Stimulated activated CD4-positive, alpha-beta T cell treated with anti-CD3 and anti-CD28 coated beads, Interleukin-4, amount 100 ng/mL, for 48 hours (primary cell): ENCODE measurements at places on chromosomes 6 and 20.

GRCh38 chr6:33272275-33273128 is 627 bp downstream of the RPS18 start:
- no peak for DNase-seq

- DNase-seq, result no peak
Observed at GRCh38 chr6:149076355-149076734, 241.2 kb upstream of the TAB2 start.

DNA sequence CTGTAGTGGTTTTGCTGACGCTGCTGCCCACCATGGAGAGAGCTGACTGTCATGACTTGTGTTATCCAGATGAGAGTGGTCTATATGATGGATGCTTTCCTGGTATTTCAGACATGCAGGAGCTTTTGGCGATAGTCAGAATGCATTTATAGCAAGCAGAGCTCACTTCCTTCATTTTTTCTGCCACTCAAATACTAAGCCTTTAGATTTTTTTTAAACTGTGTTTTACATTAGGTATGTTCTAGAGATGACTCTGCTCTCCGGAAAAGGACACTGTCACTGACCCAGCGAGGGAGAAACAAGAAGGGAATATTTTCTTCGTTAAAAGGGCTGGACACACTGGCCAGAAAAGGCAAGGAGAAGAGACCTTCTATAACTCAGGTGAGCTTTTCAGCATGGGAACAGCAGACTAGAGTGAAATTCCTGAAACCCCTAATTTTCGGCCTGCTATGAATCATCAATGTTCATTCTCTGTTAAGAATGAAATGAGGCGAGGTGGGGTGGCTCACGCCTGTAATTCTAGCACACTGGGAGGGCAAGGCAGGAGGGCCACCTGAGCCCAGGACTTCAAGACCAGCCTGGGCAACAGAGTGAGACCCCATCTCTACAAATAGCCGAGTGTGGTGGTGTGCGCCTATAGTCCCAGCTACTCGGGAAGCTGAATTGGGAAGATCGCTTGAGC is 98.6 kb upstream of the CLDN20 start:
- DNase-seq, result no peak

DNA sequence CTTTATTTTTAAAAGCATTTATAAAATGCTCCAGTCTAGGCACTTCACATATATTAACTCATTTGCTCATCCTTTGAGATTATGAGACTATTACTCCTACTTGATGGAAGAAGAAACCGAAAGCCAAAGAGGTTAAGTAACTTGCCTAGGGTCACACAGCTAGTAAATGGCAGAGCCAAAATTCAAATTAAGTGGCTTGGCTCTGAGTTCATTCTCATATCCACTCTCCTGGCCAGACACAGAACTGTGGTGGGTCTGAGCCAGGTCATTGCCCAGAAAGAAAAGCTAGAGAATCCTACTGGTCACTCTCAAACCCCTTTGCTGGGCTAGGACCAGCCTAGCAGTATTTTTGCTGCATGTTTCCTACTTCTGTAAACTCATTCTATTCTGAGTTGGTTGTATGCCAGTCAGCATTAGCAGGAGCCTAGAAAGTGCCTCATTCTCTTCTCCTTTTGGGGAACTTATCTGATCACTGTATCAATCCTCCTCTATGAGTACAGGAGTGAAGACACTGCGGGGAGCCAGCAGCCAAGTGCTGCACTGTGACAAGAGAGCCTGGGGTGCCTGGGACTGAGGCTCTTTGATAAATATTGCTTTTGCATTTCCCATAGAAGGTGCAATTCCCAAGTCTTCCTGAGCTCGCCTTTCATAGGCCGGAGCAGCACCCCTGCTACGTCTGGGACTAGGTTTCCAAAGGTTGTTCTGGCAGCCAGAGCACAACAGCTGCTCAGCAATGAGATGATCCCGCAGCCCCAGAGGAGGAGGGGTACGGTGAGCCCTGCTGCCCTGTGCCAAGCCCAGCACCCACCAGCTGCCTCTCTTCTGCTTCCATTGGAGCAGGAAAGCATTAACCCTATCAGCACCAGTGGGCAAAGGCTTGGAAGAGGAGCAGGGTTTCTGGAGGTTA is 728.3 kb downstream of the MAFB start:
- DNase-seq, result no peak
